CD4-positive, alpha-beta T cell treated with Interleukin-2 at 100 ng/mL for 4 hours (primary cell): ENCODE measurements at places on chromosomes 13 and 19.

DNA sequence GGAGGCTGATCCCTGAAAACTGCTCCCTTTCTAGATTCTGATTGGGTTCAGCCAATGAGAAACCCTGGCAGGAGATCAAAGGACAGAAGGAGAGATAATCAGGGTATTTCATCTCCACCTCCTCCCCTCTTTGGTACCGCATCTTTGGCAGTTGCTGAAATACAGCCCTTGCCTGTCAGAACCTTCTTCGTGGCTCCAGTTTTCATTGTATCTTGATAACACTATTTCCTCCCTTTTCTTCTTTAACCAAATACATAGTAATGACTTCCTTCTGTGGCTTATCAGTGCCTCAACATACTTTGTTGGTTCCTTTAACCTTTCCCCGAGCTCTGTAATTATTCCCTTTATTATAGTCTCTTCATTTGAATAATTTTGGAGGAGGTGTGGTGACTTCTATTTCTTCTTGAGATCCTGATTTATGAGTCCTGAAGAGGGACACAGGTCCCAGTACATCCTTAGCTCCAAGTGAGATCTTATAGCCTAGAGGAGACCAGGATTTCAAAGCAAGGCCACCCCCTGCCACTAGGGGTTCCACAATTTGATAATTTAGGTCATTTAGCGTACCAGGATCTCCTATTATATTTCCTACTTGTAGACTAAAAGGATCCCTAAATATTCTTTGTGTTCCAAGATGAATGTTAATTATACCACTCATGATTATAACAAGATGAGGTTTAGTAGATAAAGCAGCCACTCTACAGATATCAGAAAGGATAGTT lies 98.0 kb downstream of the EDNRB start:
- no peak for DNase-seq

DNA sequence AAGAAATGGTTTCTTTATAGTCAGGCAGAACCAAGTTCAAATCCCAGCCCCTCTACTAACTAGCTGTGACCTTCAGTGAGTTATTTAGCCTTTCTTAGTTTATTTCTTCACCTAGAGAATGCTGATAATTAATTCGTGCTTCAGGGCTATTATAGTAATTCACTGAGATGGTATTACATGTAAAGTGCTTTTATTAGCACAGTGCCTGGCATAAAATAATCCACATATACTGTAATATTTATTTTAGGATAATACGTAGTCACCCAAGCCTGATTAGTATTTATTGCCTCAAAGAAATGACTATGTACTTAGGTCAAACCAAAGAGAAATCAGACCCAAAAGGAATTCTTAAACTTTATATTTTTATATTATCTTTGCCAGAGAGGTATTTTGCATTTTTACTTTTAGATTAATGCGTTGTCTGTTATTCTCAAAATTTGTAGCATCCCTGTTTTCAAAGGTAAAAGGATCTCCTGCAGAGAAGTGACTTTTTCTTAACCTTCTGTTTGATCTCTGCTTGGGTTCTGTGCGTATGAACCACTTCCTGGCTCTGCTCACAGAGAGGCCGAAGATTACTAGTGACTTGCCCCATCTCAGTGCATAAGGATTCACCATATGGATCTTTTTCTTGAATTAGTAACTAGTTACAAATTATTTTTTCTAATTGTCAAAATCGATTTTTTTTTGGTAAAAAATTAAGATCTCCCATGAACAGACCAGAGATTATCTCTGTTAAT lies 19.7 kb downstream of the UBAC2 start:
- peak; percentile 52 for DNase-seq

DNA sequence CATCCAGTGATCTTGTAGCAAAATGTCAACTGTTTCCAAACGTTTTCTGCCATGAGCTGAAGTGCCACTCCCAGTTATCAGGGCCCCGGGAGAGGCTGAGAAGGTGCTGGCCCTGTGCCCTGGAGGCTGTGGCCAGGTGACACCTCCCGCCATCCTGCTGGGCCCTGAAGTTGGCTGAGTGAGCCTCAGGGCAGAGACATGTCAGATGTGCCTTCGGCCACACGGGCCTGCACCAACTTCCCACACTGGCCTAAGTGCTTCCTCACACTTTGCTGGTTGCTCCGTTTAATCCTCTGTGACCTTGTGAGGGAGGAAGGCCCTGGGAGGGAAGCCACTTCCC lies 4.8 kb downstream of the ADPRHL1 start:
- no peak for DNase-seq

DNA sequence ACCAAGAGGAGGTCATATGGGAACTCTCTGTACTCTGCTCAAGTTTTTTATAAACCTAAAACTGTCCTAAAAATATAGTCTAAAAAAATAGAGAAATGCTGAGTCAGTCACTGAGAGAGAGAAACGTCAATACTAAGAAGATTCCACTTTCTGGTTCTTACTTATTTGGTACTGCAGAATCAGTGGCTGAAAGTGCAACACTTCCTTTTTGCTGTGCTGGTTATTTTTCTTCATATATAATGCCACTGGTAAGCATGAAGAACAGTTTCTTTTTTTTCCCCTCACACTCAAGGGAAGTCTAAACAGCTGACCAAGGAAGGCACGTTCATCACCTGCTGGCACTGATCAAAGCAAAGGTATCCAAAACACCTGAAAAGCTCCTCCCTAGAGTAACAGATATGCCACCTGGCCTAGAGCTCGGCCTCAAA lies 44.3 kb upstream of the N4BP2L1 start:
- no peak for DNase-seq

- DNase-seq = peak; percentile 70
Observed at GRCh38 chr19:10553943-10554381, 10.3 kb downstream of the ATG4D start.

DNA sequence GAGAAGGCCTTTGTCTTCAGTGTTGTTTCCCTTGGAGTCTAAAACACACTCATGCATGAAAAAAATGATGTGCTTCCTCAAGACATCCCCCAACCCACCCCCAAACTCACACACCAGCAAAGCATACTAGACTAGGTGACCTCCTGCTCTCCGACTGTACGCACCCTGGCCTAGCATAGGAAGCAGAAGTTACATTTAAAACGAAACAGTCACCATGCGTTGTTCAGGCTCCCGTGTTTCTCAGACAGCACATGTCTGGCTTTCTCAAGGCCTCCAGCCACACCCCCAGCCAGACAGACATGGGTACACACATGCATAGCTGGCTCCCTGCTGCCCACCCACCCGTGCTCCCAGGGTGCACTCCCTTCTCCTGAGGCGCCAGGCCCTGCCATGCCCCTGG lies 28.7 kb upstream of the C1QTNF9 start:
- DNase-seq = no peak

DNA sequence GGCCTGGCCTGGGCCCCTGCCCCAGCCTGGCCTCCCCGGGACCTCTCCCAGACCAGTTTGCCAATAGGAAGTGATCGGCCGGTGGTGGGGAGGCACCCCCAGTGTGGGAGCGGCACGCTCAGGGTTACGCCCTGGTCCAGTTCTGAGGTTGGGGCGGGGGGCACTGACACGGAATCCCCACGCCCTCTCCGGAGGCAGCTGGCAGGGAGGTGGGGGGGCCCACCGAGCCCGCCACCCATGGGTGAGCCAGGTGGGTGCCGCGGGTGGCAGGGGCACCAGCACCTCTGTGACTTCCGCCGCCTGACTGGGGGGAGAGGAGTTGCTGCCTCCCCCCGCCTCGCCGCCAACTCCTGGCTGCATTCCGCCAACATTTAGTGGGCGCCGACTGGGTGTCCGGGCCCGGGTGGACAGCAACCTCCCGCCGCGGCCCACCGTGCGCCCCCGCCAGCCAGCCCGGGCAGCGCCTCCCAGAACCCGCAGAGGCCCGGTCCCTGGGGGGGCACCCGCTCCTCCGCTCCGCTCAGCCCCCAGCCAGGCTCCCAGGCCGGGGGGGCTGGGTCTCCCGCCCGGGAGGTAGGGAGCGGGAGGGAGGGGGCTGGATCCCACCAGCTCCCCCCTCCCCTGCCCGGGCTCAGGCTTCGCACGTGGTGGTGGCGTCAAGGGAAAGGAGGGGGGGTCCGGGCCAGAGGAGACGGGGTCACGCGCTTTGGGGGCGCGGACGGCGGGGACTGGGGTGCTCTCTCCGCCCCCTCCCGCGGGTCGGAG lies 2.0 kb downstream of the ZBTB7A start:
- peak; percentile 32 for DNase-seq

DNA sequence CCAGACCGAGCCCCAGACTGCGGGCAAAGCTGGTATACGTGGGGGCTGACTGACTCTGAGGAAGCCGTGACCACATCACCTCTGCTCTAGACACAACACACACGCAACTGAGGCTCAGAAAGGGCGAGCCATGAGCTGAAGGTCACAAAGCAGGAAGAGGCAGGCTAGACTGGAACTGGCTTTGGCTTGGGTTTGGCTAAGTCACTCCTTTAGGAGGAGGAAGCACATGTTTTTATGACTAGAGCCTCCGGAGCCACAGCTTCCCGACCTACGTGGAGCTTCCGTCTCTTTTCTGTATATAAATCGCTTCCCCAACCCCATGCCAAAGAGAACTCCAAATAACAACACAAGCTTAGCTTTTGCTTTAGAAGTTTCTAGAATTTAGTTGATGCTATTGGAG lies 48.0 kb downstream of the RFX2 start:
- peak; percentile 45 for DNase-seq

- no peak for DNase-seq
Observed at GRCh38 chr13:21243045-21243897, 66.8 kb downstream of the MRPL57 start.
